ENCODE measurements at places on chromosomes 2 and 18.

DNA sequence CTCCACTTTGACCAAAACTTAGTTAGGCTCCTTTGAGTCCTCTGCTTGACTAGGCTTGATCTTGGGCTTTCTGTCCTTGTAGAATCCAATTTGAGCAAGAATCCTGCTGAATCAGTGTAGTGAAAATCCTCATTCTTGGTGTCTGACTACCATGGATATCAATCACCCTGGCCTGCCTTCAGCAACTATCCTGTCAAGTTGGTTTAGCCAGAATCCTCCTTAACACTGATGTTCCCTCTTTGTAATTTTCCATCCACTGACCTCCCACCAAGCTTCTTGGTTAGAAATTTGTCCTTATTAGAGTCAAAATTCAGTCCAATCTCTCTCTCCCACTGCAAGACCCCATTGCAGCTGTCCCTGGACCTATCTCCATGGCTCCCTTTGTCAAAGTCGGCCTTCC is 494 bp upstream of the RBM45 start:
- DNase-seq = no peak

GRCh38 chr2:127105656-127106456 is 1.1 kb downstream of the BIN1 start:
- no peak for DNase-seq

GRCh38 chr2:23243073-23243659 is 141.8 kb upstream of the KLHL29 start:
- no peak for DNase-seq

DNA sequence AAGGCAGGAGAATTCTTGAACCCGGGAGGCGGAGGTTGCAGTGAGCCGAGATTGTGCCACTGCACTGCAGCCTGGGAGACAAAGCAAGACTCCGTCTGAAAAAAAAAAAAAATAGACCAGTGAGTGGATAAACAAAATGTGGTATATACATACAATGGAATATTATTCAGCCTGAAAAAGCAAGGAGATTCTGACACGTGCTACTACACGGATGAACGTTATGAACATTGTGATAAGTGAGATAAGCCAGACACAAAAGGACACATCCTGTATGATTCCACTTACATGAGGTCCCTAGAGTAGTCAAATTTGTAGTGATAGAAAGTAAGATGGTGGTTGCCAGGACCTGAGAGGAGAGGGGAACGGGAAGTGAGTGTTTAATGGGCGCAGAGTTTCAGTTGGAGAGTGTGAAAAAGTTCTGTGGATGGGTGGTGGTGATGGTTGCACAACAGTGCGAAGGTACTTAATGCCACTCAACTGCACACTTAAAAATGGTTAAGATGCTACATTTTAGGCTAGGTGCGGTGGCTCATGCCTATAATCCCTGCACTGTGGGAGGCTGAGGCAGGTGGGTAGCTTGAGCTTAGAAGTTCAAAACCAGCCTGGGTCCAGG is 38.3 kb downstream of the NIFK start:
- no peak for DNase-seq

GRCh38 chr18:65411061-65411460 is 339.8 kb upstream of the CDH7 start:
- no peak for DNase-seq

GRCh38 chr18:45663403-45664045 is 48.2 kb downstream of the SLC14A2 start:
- no peak for DNase-seq

DNA sequence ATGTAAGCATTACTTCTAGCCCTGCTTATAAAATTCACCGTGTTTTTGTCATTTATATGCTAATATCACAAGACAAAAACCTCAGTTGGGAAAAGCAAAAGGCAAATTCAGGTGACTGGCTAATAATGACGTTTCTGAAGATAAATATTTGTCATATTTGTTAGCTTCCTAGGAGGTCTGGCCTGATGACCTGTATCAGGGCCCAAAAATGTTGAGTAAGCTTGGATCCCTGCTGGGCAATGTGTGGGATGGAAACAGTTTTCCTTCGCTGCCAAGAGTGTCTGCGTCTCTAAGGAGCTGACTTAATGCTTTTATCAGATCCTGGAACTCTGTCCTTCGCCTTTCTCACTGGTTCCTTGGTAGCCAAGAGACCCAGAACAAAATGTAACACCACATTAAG is 230.1 kb upstream of the PXDN start:
- DNase-seq = no peak

- no peak for DNase-seq
Observed at GRCh38 chr2:118859157-118859770, 11.8 kb upstream of the EN1 start.

DNA sequence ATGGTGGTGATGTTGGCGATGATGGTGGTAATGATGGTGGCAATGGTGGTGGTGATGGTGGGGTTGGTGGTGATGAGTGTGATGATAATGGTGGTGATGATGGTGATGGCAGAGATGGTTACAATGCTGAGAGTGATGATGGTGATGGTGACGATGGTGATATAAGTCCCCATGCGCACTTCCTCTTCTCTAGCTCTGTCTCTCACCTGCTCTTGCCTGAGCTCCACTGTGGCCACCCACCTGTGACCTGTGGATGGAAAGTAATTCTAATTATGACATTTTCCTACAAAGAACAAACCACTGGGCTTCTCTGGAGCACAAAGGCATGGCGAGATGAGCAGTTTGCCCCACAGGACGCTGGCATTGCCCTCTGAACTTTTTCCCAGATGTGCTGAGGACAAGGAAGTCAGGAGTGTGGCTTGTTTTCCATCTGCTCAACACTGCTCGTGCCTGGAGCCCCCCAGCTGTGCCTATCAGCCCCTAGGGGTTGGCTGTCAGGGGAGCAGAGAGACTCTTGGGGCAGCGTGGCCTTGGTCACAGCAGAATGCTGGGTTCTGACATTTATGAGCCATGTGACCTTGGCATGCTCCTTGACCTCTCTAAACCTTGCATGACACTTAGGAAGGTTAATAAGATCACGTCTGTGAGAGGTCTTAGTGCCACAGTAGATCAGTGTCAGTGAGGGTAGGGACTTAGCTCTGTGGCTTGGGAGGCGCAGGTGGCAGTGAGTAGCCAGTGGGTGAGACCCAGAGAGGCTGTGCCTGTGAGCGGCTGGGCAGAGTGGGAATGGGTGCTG is 68.4 kb downstream of the RRM2 start:
- no peak for DNase-seq

- no peak for DNase-seq
Observed at GRCh38 chr2:237557633-237558015, 8.8 kb upstream of the PRLH start.

All from activated naive CD8-positive, alpha-beta T cell treated with anti-CD3 and anti-CD28 coated beads, Interleukin-2, amount 50 U/mL, for 16 hours (primary cell).